ENCODE measurements at places on chromosomes 1 and 21.
A peak's percentile ranks its signal among the peaks of the same experiment; 100 is the strongest.

GRCh38 chr1:94126651-94127050, 5.7 kb upstream of the ABCA4 start:
- DNase-seq = no peak

GRCh38 chr1:31297277-31298247, 730 bp downstream of the ZCCHC17 start:
- peak; percentile 4 for DNase-seq

GRCh38 chr21:44918581-44919033, 2.1 kb downstream of the ITGB2 start:
- no peak for DNase-seq

- no peak for DNase-seq
Measured at GRCh38 chr1:90763930-90764329, 46.8 kb upstream of the BARHL2 start.

DNA sequence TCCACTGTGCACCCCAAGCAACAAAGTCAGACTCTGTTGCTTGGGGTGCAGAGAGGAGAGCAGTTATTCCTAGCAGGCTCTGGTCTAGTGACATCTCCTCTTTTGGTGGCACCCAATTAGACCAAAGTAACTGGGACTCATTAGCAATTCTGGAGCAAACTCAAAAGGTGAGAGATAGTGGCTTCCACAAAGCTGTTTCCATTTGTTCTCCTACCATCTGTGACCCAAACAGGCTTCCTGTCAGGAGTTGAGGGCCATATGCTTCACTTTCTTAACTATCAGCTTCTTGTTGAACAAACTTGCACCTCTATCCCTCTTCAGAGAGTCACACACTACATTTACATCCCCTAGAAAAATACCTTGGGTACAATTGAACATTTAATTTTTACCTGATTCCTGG, 1.5 kb upstream of the ATXN7L2 start:
- DNase-seq = no peak

- DNase-seq = no peak
Measured at GRCh38 chr1:109412551-109412950, 13.7 kb downstream of the PSMA5 start.

DNA sequence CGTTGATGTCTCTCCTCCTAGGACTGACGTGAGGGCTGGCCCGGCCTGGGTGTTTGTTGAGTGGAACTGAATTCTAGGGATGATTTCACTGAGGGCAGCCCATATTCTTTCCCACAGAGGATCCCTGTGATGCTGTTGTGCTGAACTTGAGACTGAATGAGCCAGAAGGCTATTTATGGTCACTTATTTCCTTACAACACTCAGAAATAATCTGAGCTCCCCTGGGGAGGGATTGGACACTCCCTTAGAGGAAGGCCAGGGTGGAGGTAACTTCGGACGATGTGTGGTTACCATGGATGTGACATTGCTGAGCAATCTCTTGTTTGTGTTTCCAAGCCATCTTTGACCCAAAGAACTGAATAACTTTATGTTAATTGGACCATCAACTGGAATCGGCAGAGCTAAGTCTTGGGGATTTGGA, 5.1 kb upstream of the TMCO4 start:
- DNase-seq = no peak

- DNase-seq = no peak
Measured at GRCh38 chr1:208122612-208123358, 121.4 kb downstream of the PLXNA2 start.

GRCh38 chr1:36520056-36520455, 37.3 kb upstream of the CSF3R start:
- no peak for DNase-seq

DNA sequence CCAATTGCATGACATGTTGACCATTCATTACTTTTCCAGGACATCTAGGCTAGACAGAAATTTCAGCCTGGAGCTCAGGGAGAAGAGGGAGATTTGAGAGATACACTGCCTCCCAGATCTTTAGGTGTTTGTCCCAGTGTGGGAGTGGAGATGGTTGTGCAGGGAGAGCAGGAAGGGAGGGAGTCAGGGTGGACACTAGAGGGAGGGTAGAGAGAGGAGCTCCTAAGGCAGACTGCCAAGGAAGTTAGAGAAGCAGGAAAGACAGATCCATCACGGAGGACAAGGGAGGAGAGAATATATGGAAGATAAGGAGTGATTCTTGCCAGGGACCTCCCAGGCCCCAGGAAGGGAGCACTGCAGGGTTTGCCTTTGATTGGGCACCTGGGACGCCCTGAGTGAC, 8.7 kb downstream of the CDCA8 start:
- no peak for DNase-seq

DNA sequence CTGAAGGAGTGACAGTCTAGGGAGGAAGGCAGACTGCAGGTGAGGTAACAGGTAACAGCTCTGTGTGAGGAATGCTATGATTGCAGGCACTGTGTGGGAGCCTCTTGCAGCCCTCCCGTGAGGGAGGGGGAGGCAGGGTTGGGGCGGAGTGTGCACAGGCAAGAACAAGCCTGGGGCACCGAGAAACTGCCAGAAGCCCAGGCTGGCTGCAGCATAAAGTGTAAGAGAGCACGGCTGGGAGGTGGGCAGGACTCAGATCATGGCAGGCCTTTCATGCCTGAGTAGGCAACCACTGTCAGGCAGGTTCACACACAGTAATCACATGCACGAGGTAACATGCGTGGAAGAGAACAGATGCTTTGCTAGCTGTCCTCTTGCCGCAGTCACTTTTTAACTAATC, 11.3 kb upstream of the RHEX start:
- DNase-seq = no peak

DNA sequence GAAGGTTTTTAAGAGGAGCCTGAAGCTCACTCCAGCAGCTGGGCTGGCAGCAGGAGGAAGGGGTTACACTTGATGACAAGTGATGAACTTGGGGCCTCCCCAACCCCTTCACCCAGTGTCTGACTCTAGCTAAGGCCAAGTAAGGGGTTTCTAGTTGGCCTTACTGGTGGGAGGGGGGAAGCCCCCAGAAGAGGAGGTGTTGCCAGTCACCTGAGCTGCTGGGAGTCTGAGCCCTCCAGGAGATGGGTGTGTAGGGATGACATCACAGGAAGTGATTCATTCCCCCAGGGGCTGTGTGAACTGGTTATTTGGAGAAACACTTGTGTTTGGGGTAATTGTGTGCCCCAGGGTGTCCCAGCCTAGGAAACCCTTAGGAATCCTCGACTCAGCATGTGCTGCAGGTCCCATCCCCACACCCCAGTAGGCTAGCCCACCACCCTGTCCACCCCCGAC, 3.1 kb downstream of the PADI1 start:
- peak; percentile 80 for DNase-seq

DNA sequence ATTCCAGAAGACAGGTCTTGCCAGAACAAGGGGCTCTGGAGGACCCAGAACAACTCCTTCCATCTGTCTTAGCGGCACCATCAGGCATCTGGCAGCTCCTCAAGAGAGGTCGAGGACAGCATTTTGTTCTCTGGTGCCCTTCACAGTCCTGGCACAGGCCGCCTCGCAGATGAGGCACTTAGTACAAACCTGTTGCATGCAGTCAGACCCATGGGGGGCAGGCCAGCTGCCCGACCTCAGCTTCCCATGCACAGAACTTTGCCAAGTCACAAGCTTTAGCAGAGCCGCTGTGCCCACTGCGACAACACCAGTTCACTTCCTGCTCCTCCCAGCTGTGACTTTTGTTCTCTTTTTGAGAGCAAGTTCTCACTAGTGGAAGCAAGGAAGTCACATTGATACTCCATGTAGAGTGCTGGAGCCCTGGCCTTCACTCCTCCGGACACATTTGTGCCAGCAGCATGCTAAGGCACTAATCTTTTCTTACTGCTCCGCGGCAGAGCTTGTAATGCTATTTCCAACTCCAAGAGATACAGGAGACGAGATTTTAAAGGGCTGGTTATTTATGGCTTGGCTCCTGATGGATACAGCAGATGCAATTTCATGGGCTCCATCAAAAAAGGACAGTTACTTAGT, 44.6 kb downstream of the HMGB4 start:
- DNase-seq = no peak

GRCh38 chr1:50977575-50978143, 7.6 kb downstream of the CDKN2C start:
- peak; percentile 22 for DNase-seq

GRCh38 chr1:16174261-16174868, 18.5 kb upstream of the EPHA2 start:
- DNase-seq = no peak

DNA sequence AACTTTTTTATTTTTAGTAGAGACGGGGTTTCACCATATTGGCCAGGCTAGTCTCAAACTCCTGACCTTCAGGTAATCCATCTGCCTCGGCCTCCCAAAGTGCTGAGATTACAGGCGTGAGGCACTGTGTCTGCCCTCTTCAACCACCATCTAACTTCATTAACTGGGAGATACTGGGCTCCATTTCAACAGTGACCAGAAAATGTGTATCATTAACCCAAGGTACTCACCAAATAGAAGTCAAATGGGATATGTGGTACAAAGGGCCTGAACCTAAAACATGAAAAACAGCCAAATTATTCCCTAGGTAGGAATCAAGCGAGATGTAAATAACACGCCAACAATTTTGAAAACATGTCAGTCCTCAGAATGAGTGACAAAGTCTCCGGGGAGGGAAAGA, 1.2 kb downstream of the ILF2 start:
- DNase-seq = no peak

GRCh38 chr21:35350965-35351364, 301.9 kb upstream of the RUNX1 start:
- peak; percentile 35 for DNase-seq

DNA sequence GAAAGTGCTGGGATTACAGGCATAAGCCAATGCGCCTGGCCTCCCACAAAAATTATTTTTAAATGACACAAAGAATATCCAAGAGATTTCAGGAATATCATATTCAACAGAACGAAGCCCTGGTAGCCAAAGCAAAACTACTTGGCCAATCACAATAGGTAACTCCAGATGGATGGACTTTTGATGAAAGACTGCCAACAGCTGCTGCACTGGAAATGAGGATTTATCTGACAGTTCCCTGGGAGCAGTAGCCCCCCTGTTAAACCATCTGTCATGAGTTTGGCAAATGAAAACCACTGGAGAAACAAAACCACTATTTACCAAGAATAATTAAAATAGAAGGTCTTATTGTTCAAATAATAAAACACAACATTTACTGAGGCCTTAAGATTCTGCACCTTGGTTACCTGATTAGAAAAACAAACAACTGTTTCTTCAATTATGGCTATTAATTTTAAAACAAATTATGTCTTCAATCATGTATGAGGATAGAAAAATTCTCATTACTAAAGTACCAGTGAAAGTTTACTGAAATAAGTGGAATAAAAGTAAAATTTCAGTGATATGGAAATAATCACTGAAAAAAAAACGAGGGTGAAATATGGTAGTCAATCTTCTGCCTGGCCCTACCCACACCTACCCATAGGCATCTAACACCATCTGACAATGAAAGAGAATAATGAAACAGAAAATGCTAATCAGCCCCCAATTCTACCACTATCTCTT, 34.3 kb upstream of the PSMG1 start:
- no peak for DNase-seq

DNA sequence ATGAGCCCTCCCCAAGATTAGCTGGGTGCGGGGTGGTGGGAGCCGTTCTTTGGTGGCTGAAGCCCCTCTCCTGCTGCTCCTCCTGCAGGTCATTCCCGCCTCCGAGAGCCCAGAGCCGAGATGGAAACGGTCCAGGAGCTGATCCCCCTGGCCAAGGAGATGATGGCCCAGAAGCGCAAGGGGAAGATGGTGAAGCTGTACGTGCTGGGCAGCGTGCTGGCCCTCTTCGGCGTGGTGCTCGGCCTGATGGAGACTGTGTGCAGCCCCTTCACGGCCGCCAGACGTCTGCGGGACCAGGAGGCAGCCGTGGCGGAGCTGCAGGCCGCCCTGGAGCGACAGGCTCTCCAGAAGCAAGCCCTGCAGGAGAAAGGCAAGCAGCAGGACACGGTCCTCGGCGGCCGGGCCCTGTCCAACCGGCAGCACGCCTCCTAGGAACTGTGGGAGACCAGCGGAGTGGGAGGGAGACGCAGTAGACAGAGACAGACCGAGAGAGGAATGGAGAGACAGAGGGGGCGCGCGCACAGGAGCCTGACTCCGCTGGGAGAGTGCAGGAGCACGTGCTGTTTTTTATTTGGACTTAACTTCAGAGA, 448 bp downstream of the G0S2 start:
- no peak for DNase-seq

GRCh38 chr1:194062526-194062925, 876.1 kb upstream of the B3GALT2 start:
- DNase-seq = no peak

DNA sequence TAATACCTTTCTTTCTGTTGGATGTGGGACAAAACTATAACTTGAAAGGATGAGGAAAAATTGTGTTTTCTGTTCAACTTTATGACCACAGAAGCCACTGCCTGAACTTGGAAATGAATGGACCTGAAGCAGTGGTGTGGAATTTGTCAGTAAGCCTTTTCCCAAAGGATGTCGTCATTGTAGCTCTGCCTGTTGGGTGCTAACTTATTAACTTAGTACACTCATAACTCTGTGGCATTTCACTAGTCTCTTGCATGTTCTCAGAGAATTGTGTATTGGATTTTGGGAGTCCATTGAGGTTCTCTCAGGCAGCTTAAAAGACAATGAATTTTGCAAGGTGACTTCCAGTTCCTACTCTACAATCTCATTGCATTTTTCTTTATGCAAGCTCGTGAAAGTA, 49.6 kb downstream of the KCNK2 start:
- DNase-seq = peak; percentile 51

DNA sequence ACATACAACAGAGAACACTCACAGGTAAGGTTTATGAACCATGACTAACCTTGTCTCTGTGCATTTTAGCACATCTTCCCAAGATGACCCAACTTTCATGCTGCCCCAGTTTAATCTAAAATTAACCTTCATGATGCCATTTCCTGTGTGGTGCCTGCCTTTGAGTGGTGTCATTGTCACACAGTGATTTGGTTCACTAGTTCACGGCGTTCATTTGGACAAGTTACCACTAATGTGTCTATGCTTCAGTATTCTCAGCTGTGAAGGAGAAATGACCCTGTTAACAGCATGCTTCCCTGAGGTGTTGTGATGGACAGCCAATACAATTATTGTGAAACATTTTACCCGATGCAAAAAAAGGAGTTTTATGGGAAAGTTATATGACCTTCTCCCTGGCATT, 693.1 kb downstream of the RWDD3 start:
- DNase-seq = no peak

- no peak for DNase-seq
Measured at GRCh38 chr1:46517010-46517600, 27.5 kb downstream of the DMBX1 start.

- no peak for DNase-seq
Measured at GRCh38 chr21:25465263-25465662, 142.0 kb downstream of the MRPL39 start.

GRCh38 chr1:47241114-47242113, 9.4 kb upstream of the TAL1 start:
- no peak for DNase-seq

GRCh38 chr1:77126307-77126706, 92.9 kb downstream of the PIGK start:
- peak; percentile 70 for DNase-seq
